ENCODE measurements at places on chromosomes 12 and 14.
A peak's percentile ranks its signal among the peaks of the same experiment; 100 is the strongest.

GRCh38 chr14:64478634-64479250, 13.4 kb downstream of the AKAP5 start:
- no peak for DNase-seq

- no peak for DNase-seq
Measured at GRCh38 chr14:54258382-54258781, 138.4 kb upstream of the CDKN3 start.

- DNase-seq = no peak
Measured at GRCh38 chr14:91899806-91900205, 32.5 kb upstream of the TC2N start.

GRCh38 chr14:67815573-67816225, 691 bp downstream of the ZFYVE26 start:
- no peak for DNase-seq

GRCh38 chr12:51360315-51360714, 13.8 kb upstream of the CELA1 start:
- DNase-seq = no peak

- DNase-seq = no peak
Measured at GRCh38 chr14:62301911-62302310, 539.7 kb downstream of the SNAPC1 start.

GRCh38 chr12:95351748-95352147, 122.2 kb upstream of the METAP2 start:
- no peak for DNase-seq

DNA sequence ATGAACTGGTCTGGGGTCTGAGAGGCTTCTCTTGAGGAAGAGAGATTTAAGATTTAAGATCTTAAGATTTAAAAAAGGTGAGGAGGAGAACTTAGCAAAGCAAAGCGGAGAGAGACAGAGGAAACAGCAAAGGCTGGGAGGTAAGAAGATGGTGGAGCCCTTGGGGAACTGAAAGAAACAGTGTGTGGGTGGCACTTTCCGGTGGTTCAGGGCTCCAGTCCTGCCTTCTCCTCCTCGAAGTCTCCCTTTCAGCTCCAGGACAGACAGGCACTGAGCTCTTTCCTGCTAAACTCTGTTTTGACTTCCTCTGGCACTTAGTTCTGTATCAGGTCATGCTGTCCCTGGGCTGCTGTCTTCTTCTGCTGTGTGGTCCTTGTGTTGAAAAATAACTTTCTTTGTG, 298.7 kb upstream of the SRRM4 start:
- no peak for DNase-seq

DNA sequence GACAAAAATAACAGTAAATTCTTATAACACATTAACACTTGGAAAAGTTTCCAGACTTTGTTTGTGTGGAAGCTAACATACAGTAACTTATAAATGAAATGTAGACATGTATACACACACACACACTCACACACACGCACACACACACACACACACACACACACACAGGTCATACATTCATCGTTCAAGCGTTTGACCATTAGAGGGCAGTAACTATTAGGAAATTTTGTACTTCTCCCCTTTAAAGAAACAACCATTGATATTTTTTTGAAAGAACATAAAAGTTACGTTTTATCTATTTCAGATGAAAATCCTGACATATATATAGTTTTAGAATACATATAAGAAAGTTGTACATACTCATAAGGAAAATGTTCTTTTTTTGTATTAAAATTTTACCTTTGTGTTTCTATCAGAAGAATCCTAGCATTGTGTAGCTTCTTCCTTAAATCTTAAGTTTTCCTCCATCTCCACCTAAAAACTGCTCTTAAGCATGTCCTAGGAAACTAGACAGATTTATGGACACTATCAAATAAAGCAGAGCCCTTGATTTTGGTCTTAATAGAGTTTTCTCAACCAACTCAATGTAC, 29.0 kb downstream of the PTPRQ start:
- DNase-seq = no peak

- DNase-seq = no peak
Measured at GRCh38 chr12:131420867-131421447, 289.9 kb upstream of the SFSWAP start.

DNA sequence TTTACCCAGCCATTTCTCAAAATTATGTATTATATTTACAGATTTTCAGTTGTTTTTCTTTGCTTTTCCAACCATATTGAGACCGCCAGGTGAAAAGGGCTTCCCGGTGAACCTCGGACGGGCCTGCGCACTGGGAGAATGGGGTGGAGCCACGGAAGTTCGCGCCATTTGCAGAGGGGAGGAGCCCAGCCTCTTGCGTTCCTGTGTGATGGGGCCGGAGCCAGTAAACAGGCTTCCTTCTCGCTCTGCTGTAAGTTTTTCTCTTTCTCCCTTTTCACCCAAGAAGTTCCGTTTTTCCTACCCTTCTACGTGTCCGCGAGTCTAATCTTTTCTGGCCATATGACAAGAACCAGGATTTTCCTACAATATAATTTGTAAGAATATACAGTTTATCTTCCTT, 1108.8 kb upstream of the SEL1L start:
- no peak for DNase-seq

GRCh38 chr12:60849723-60850122, 1253.9 kb downstream of the SLC16A7 start:
- DNase-seq = no peak

DNA sequence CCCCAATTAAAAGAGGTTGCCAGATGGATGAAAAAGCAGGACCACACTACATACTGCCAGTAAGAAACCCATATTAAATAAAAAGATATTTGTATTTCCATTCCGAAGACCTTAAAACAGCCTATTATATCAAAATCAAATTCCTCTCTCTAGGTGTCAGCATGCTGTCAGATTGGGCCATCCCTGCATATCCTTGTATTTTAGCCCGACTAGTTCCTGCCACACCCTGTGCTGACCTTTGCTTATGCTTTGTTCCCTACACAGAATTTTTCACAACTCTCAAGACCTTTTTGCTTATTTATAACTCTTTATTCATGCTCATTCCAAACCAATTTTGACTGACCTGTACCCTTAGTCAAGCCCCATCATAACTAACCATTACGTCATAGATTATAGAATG, 12.8 kb downstream of the GSKIP start:
- DNase-seq = no peak

GRCh38 chr14:65926935-65927700, 514.6 kb downstream of the FUT8 start:
- DNase-seq = no peak

GRCh38 chr12:85641796-85642195, 194.4 kb downstream of the RASSF9 start:
- DNase-seq = no peak

DNA sequence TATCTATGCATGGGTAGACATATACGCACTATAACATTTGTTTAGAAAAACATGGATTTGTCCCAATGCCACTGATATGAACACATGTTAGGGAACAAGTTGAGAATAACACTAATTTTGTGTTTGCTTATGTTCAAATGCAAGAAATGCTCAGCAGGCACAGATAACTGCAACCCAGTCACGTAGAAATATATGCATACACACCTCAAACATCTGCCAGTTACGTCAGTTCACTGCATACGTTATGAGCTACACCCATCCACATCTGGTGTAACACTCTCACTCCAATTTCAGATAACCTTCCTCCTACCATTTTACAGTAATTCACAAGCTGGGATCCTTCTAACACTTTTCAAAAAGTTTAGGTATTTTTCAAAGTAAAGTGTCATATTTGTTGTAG, 10.7 kb downstream of the PAWR start:
- no peak for DNase-seq

- DNase-seq = no peak
Measured at GRCh38 chr12:85836197-85837090, at the start of gene RASSF9. TSS of gene RASSF9 (minus strand) at chr12:85836409. CDS start at chr12:85836201, 208 bp downstream.

- DNase-seq = no peak
Measured at GRCh38 chr14:74609721-74610120, 2.3 kb downstream of the LTBP2 start.

DNA sequence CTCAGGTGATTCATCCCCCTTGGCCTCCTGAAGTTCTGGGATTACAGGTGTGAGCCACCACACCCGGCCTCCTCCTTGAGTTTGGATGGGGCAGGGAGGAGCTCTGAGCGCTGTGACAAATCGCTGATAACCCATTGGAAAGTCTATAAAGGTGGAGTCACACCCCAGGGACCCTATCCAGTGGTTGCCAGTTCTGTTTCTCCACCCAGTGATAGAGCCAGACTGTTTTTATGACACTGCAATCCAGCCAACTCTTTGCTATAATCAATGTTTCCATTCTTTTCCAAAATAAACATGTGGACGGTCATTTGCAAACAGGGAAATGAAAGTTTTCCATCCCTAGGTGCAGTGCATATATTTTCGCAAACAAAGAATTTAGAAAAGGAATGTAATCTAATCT, 142.0 kb upstream of the PELI2 start:
- no peak for DNase-seq

GRCh38 chr12:90621927-90622326, 333.0 kb downstream of the CCER1 start:
- DNase-seq = no peak

DNA sequence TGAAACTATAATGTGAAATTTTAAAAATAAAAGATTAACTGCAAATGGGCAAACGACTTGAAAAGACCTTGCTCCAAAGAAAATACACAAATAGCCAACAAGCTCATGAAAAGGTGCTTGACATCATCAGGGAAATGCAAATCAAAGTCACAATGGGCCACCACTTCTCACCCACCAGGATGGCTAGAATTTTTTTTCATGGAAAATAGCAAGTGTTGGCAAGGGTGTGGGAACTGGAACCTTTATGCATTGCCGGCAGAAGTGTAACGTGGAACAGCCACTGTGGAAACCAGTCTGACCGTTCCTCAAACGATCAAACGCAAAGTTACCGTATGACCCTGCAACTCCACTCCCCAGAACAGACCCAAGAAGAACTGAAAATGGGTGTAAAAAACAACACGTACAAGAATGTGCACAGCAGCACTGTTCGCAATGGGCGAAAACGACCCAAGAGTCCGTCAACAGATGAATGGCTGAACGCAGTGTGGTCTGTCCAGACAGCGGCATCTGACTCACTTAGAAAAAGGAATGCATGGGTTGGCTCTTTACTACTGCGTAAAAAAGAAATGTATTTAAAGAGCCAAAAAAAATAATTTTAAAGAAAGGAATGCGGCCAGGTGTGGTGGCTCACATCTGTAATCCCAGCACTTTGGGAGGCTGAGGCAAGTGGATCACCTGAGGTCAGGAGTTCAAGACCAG, 40.2 kb downstream of the SCARB1 start:
- DNase-seq = no peak

- DNase-seq = no peak
Measured at GRCh38 chr12:49540229-49541139, 1.7 kb downstream of the KCNH3 start.

GRCh38 chr12:98868076-98868475, 223.0 kb downstream of the APAF1 start:
- DNase-seq = no peak

DNA sequence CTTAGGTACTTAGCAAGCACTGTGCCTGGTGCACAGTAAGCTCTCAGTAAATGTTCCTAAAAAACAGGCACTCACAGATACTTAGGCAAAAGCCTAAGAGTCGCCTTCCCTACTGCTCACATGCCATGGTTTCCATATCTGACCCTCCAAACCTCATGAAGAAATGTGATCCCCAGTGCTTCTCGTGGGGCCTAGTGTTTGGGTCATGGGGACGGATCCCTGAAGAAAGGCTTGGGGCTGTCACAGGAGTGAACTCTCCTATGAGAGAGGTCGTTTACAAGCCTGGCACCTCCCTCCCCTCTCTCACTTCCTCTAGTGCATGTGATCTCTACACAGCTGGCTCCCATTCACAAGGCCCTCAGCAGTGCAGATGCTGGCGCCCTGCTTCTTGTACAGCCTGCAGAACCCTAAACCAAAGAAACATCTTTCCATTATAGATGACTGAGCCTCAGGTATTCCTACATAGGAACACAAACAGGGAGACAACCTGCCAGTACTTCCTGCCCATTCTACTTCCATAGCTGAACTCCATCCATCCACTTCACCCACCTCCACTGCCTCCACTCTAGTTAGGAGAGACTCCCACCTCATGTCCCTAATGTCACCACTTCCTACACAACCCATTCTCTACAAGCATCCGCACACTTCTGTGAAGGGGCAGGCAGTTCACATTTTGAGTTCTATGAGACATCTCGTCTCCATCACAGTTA, 2.9 kb downstream of the SLC15A4 start:
- no peak for DNase-seq

DNA sequence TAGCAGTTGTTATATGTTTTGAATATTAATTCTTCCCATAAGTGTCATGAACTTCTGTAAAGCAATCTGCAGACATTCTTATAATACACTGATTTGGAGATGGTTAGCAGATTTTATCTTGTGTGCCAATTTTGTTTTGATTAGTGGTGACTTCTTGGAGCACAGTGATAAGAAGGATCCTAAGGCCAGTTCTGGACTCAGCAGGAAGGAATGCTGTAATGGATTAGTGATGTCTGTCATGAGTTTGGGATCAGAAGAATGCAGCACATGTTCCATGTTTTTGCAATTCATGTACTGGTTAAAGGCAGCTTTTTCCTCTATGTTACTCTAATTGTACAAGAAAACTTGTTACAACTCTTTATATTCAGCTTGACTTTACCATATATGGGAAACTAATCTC, 91.5 kb downstream of the UNC79 start:
- DNase-seq = no peak

GRCh38 chr14:87628129-87628528, 364.9 kb downstream of the GALC start:
- no peak for DNase-seq

GRCh38 chr14:99203080-99203479, 68.9 kb downstream of the BCL11B start:
- DNase-seq = no peak

DNA sequence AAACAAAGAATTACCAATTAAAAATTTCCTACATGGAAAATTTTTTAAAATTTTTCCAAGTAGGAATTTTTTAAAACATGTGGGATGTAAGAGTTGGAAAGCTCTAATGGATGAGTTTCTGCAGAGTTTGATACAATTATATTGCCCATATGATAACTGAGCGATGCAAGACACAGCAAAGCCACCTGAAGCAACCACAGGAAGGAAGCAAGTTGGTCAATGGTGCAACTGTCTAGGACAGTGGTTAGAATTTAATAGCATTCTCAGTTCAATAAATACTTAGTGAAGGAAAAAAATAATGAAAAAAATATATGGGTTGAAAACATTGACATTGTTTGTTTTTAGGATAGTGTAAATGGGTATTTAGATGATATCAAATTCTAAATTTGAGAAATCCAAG, 178.6 kb upstream of the GARIN2 start:
- no peak for DNase-seq

- DNase-seq = no peak
Measured at GRCh38 chr12:95626854-95627253, 75.6 kb upstream of the USP44 start.

DNA sequence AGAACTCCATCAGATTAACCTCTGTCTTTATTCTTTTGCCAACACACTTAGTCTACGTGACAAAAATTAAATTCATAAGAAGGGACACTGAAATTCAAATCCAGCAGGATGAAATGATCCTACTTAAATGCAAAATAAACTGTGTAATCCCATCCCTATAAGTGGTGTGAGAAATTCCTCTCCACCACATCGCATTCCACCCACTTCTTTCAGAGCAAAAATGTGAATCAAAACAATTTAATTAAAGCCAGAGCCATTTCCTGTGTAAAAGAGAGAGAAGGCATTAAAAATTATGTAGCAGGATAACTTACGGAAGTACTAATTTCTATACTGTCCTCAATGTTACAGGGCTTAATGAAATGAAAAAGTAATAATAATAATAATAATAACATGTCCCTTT, 844.3 kb downstream of the GALC start:
- DNase-seq = no peak

- no peak for DNase-seq
Measured at GRCh38 chr14:69398818-69399210, 322 bp downstream of the SLC39A9 start.

- DNase-seq = peak; percentile 47
Measured at GRCh38 chr12:57214398-57214781, 2.2 kb upstream of the NXPH4 start.
